ENCODE measurements at places on chromosomes 7 and 10. TPM values are rescaled to one million over a fixed set of nuclear protein-coding genes. Genes with fewer than 3 reads are reported as not detected.

- no peak for DNase-seq
These were observed 110.5 kb downstream of the VWC2 start for GRCh38 chr7:49883933-49884332.

The PLEKHS1 gene
- polyA plus RNA-seq = 0.08 TPM

The SPAG6 gene
- 8.6 TPM for polyA plus RNA-seq

The ANKRD30A gene
- polyA plus RNA-seq = not detected

- DNase-seq = no peak
These were observed 75.8 kb downstream of the C1GALT1 start for GRCh38 chr7:7257899-7258692.

DNA sequence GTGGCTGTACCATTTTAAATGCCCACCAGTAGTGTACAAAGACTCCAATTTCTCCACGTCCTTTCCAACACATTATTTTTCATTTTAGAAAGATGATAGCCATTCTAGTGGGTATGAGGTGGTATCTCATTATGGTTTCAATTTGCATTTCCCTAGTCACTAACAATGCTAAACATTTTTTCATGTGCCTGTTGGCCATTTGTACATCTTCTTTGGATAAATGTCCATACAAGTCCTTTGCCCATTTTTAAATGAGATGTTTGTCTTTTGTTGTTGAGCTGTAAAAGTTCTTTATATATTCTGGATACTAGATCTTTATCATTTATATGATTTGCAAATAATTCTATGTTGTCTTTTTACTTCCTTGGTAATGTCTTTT lies 18.9 kb upstream of the BPGM start:
- DNase-seq = no peak

DNA sequence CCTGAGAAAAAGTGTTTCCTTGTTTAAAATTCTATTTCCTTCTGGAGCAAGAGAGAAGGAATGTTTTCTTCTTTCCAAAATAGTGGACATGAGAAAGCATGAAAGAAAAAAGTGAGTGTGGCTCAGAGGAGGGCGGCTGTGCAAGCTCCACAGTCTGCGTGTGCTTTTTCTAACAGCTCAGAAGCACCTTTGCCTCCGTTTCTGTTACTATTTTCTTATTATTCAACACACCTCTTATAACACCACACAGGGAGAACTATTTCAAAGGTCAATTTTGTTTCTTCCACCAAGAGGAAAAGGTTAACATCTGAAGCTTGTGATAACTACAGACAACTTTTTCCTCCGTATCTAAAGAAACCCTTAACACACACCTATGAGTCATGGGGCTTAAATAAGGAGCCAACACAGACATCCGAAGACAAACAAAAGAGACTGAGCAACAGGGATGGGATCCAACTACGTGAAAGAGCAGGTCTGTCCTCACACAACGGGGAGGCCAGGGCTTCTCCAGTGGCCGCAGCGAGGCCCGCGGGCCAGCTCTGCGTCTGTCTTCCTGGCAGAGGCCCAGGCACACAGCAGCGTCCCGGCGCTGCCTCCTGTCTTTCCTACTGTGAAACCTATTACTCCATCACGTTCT lies 36.2 kb upstream of the NCAPG2 start:
- no peak for DNase-seq

- no peak for DNase-seq
These were observed 13.5 kb downstream of the ATP6V0E2 start for GRCh38 chr7:149887311-149887710.

The ZNF316 gene
- polyA plus RNA-seq = 44.7 TPM

The IFIT1 gene
- polyA plus RNA-seq = 22.2 TPM

GRCh38 chr10:24091256-24091655 lies 117.7 kb upstream of the KIAA1217 start:
- no peak for DNase-seq

The GLI3 gene
- polyA plus RNA-seq = 27.6 TPM

DNA sequence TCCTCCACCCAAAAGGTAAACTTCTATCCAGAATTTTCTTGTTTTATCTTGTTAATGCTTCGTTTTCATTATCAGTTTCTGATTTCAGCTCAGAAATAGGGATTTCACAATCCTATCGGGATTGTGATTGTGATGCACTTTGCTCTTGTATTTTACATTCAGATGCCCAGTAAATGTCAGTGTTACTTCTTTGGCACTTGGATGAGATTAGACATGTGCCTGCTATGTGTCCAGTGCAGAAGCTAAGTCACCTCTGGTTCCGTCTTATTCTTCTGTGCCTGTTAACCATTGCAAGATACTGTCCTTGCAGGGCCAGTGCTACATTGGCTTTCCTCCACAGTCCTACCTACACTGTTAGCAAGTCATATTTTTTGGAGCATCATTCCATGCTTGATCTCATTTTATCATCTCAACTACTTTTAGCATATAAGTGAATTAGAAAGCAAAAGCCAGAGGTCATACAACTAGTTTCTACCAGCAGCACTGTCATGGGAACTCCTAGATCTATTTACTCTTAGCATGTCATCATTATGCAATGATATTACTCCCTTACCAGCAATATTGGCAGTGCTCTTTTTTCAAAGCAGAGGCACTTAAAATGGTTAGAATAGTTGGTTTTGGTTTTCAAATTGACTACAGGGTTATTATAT lies 26.7 kb downstream of the ZNF277 start:
- DNase-seq = no peak

DNA sequence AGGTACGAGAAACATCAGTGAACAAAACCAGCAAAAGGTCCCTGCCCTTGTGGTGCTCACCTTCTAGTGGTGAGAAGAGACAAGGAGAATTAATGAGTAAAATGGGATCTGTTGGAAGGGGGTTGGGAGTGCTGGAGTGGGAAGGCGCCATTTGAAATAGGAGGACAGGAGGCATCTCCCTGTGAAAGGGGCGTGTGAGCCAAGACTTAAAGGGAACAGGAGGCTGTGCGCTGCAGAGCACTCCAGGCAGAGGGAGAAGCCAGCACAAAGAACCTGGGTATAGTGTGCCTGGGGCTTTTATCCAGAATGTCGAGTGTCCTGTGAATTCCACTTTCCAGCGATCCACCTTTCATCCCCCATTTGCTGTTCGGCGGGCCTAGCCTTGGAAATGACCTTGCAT lies 497.9 kb upstream of the GALNT17 start:
- DNase-seq = no peak

The HOXA7 gene
- polyA plus RNA-seq = 4.8 TPM

DNA sequence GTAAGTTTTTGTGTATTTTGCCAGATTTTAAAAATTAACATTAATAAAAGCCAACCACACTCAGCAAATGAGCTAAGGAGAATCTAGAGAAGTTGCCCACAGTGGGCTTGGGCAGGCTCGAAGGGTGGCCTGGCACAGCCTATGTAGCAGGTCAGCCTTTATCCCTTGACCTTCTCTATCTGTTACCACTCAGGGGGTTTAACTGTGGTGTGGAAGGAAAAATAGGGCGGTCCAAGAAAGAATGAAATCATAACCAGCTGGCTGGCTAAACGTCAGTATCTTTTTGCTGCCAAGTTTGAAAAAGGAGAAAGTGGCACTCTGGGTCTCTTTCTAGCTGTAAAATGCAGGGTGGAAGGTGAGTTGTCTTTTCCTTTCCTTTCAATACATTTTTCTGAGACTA lies 130.3 kb upstream of the ASAH2 start:
- no peak for DNase-seq

DNA sequence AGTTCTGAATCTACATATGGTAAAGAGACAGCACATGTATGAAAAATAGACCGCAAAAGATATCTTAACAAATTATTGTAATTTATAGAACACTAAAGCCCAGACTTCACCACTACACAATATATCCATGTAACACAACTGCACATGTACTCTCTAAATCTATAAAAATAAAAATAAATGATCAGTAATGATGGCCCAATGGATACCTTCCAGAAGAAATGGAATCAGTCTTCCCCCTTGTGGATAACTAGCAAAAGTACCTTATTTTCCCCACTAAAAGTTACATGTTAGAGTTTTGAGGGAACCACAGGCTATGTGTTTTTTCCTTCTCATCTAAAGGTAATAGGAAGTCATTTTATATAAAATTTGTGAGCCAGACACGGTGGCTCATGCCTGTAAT lies 25.7 kb downstream of the C7orf25 start:
- no peak for DNase-seq

- no peak for DNase-seq
These were observed 212.1 kb upstream of the SVIL start for GRCh38 chr10:29846881-29847280.

DNA sequence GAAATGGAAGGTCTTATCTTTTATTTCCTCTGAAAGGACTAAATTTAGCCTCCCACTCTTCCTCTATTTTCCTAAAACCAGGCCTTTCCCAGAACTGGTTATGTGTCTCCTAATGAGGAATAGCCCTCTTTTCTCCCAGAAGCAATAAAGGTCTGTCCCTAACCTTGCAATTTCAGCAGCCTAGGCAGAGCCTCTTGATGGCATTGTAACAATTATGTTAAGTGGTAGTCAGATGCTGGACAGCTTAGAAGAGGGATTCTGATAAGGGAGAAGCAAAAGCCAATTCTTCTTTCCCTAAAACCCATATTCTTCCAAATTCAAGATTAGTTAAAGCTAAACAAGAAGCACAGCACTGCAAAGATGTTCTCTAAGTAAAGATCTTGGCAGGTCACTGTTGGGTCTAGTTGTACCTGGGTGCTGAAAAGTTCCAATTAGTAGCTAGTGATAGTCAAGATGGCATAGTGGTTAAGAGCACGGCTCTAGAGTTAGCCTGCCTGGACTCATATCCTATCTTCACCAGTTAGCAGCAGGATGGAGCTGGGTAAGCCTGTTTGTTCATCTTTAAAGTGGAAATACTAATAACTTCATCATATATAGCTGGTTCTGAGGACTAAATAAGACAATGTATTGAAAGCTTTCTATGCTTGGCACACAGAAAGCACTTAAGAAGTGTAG lies 14.3 kb upstream of the KCNIP2 start:
- DNase-seq = no peak

- no peak for DNase-seq
These were observed 14.3 kb downstream of the ADAM12 start for GRCh38 chr10:126373972-126374371.

The ZNF727 gene
- 1.0 TPM for polyA plus RNA-seq

The LZTS2 gene
- polyA plus RNA-seq = 57.6 TPM

GRCh38 chr7:94957061-94957460 lies 49.7 kb downstream of the PPP1R9A start:
- no peak for DNase-seq

The PPP1R3C gene
- polyA plus RNA-seq = 224 TPM

The HPS6 gene
- polyA plus RNA-seq = 11.6 TPM

DNA sequence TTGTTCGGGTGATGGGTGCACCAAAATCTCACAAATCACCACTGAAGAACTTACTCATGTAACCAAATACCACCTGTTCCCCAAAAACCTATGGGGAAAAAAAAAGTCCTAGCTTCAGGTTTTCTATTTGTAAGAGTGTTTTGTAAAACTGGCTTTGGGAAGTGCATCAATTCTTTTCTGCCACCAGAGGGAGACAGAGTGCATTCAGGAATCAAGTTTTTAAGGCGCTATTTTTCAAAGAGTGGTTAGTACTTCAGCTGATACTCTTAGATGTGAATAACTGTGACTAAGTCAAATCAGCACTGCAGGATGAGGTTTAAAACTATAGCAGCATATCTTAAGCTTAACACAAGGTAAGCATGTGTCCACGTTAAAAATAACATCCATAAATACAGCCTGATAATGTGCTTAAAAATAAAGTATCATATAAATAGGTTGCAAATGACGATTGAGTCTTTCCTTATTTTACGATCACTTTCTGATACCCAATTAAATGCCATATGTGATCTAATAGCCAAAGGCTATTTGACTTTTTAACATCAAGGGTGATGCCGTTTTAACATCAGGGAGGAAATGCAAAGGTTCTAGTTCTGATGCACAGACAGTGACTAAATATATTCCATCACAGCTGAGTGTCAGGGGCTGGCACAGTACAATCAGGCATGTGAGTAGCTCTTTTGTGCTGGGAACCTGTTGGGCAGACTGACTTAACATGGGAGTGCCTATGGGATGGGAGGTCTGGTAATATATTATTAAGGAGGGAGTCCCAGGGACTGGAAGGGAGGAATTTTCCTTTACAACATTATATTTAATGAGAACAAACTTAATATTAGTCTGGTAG lies 10.6 kb upstream of the LYZL2 start:
- peak; percentile 34 for DNase-seq

The HMX2 gene
- not detected for polyA plus RNA-seq

The REPIN1 gene
- polyA plus RNA-seq = 77.5 TPM

DNA sequence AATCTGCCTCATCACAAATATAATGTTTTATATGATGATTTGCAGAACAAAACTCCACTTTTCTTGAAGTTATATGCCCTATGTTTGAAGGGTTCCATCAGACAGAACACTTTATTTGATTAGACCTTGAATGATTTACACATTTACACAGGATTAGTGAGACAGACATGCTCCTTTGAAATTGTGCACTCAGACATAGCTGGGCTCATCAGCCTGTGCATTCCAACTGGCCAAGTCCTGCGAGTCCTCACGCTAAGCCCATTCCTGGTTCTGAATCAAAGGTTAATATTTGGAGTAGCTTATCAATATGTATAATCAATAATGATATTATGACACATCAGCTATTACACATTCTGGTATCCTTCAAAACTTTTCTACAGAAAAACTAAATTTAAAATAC lies 173.6 kb downstream of the MBL2 start:
- no peak for DNase-seq

- no peak for DNase-seq
These were observed 31.6 kb upstream of the ZNF488 start for GRCh38 chr10:47415520-47416304.

The NRCAM gene
- 15.2 TPM for polyA plus RNA-seq
